ENCODE measurements at places on chromosomes 2 and 18.

DNA sequence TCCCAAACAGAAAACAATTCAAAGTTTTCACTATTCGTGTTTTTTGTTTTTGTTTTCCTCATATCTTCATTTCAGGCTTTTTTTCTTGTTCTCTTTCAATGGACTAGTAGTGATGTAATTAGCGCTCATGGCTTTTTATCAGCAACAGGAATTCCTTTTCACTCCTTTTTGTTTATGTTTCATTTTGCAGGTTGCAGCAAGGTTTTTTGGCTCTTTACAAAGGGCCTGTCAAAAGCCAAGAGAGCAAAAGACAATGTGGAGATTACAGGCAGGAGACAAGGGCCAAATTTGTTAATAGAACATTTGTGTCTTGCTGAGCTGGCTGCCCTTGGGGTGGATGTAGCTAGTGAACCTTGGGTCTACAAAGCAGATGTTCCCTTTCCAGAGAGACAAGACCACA is 467.4 kb upstream of the CDH20 start:
- DNase-seq: no peak

GRCh38 chr2:149661844-149662243 is 74.3 kb upstream of the MMADHC start:
- DNase-seq: no peak

DNA sequence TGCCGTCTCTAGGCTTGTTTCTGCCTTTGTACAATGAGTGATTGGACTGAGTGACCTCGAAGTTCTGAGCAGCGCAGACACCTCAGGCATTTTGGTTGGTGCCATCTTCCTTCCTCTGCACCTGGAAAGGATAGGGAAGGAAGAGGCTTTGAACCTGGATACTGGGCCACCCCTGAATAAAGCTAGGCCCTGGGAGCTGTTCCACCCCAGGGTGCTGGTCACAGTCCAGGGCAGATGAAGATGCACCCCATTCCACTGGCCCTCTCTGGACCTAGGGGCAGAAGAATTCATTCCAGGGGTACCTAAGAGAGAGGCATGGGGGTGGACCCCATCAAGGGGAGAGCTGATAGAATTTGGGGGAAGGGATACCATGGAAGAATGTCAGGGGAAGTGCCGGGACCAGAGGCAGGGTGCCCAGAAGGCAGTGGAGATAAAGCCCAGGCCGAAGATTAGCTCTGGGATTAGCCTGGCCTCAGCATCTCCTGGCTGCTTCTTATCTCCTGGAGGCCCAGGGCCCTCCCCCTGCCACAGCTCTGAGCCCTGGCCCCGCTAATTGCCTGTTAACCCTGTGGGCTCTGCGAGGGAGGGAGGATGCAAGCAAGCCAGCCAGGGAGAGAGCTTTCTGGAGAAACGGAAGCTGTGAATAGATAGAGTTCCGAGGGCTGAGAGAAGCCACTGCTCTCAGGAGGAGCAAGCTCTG is 11.4 kb downstream of the ASIC4 start:
- DNase-seq: no peak

DNA sequence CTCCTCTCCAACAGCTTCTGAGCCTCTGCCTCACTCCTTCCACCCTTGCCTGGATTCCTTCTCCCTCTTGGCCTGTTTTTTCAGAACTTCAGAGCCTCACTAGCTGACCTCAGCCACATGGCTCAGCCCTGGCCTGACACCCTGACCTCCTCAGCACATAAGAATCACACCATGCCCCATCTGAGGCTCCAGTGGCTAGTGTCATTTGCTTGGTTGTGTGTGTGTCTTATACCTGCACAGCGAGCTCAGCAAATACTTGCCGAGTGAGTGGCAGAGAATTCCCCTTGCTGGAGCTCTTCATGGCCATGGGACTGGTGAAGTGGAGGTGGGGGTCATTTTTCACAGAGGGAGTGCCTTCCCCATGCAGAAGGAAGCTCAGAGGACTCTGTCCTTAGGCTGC is 70.2 kb downstream of the CELF4 start:
- DNase-seq: no peak

GRCh38 chr2:102116630-102117471 is 25.7 kb upstream of the IL1R1 start:
- DNase-seq: no peak
